ENCODE measurements at places on chromosomes 7 and 10. TPM values are rescaled to one million over a fixed set of nuclear protein-coding genes. Genes with fewer than 3 reads are reported as not detected.

- DNase-seq, result peak; percentile 81
- H3K4me1 ChIP-seq, result peaks cover 19% of the 10 kb centered on the region
Observed at GRCh38 chr10:132685101-132685891, 100.7 kb downstream of the NKX6-2 start.

DNA sequence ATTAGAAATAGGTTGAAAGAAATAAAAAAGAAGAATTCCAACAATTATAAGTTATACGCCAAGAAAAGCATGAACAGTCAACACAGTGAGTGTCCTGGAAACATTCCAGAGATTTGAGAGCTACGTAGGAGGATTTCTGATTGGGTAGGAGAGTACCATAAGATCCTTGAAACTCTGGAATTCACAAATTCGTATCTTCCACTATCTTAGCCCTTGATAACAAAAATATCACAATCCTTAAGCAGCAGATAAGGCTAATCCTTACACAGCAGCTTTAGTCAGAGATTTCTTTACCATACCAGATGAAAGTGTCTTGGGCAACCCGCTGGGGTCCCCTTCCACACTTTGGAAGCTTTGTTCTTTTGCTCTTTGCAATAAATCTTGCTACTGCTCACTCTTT, 8.2 kb downstream of the TPK1 start:
- no peaks in the 10 kb centered on the region for H3K27me3 ChIP-seq
- no peaks in the 10 kb centered on the region for H3K36me3 ChIP-seq
- no peak for DNase-seq
- H3K4me3 ChIP-seq, result no peak overlapping the region
- peaks cover 48% of the 10 kb centered on the region for H3K4me1 ChIP-seq

LBX1 gene
- not detected for total RNA-seq

- DNase-seq, result no peak
- H3K4me1 ChIP-seq, result no peaks in the 10 kb centered on the region
- no peaks in the 10 kb centered on the region for H3K27me3 ChIP-seq
- H3K4me3 ChIP-seq, result no peak overlapping the region
- H3K36me3 ChIP-seq, result peaks cover 43% of the 10 kb centered on the region
Observed at GRCh38 chr10:30902621-30903396, 128.9 kb downstream of the ZNF438 start.

SMURF1 gene
- total RNA-seq, result 24.1 TPM

EVX1 gene
- total RNA-seq, result not detected

SPDYE16 gene
- not detected for total RNA-seq

DNA sequence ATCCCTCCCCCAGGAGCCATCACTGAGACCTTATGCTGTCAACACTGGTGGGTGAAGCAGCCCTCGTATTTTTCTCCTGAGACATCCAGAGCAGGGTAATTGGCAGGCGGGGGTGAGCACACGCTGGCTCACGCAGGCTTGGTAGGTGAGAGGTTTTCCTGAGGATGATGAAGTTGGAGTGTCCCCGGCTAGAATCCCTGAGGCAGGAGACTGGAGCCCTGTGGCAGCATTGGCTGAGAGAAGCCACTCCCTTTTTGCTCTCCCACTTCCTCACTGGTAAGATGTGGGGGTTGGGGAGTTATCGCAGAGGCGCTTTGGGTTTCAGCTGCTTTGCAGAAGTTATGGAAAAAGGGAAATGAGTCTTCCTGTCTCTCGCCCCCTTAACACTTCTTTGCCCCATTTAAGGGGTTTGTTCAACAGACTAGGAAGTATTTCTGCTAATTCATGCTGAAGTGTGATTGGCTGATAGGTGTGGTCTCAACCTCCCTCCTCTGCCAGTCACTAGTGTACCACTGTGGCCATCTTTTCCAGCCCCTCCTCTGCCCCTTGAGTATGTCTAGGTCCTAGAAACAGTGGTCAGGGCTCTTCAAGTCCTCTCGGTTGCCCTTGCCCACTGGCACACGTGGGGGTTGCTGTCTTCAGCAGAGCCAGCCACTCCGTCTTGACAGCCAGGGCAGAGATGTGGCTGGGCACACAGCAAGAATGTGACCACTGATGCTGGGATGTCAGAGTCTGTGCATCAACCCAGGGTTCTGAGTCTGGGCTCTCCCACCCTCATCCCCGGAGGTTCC, 5.7 kb downstream of the ARPC1B start:
- peaks cover 26% of the 10 kb centered on the region for H3K4me1 ChIP-seq
- H3K36me3 ChIP-seq, result peaks cover 4% of the 10 kb centered on the region
- peak overlapping the region; percentile 82 for H3K27ac ChIP-seq
- no peaks in the 10 kb centered on the region for H3K27me3 ChIP-seq

GRCh38 chr10:101858723-101859500, 15.3 kb upstream of the KCNIP2 start:
- no peak for DNase-seq
- no peak overlapping the region for H3K27ac ChIP-seq
- H3K27me3 ChIP-seq, result no peaks in the 10 kb centered on the region
- H3K36me3 ChIP-seq, result peaks cover 22% of the 10 kb centered on the region
- H3K4me3 ChIP-seq, result no peak overlapping the region
- H3K4me1 ChIP-seq, result no peaks in the 10 kb centered on the region

DNA sequence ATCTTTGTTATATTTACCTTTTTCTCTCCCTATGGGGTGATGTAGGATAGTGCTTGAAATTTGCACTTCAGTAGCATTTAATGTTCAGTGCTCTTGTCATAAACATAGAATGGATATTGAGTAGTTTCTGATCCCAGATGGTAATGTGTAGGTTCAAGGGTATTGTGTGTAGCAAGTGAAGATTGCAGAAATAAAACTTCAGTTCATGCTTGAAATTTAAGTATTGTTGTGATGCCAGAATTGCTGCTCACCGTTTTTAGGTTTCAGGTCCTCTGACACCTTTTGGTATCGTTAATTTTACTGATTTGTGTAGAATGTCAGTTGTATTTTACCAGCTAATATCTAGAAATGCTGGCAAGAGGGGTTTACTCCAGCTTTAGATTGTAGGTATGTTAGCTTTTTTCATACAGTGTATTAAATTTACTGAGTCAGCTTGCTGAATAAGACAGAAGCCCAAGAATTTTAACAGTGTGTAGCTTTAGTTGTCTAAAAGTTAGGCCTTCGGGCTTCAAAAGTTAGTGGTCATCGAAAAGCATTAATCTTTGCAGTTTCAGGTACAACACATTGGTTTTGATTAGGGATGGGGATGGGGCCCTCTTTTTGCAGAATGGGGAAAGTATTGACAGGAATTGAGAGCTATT, 1.9 kb downstream of the PTEN start:
- H3K27me3 ChIP-seq, result no peaks in the 10 kb centered on the region
- peaks cover 3% of the 10 kb centered on the region for H3K36me3 ChIP-seq
- H3K4me3 ChIP-seq, result peak overlapping the region; percentile 95

- peak overlapping the region; percentile 70 for H3K27ac ChIP-seq
- H3K36me3 ChIP-seq, result peaks cover 17% of the 10 kb centered on the region
- no peaks in the 10 kb centered on the region for H3K27me3 ChIP-seq
- H3K4me3 ChIP-seq, result no peak overlapping the region
Observed at GRCh38 chr10:79178614-79179163, 109.9 kb downstream of the ZMIZ1 start.

GRCh38 chr7:122968389-122968788, 27.1 kb downstream of the TAS2R16 start:
- H3K27ac ChIP-seq, result no peak overlapping the region
- H3K4me3 ChIP-seq, result no peak overlapping the region
- H3K27me3 ChIP-seq, result peaks cover 3% of the 10 kb centered on the region
- H3K36me3 ChIP-seq, result no peaks in the 10 kb centered on the region

STEAP4 gene
- total RNA-seq, result 0.11 TPM

C7orf57 gene
- not detected for total RNA-seq

All from osteocyte (in vitro differentiated cells).